Activated CD8-positive, alpha-beta memory T cell treated with anti-CD3 and anti-CD28 coated beads, Interleukin-2, amount 10 ng/mL, durations not matched to agents 7 days and 5 days (primary cell): ENCODE measurements at places on chromosomes 13 and 19. TPM values are rescaled to one million over a fixed set of nuclear protein-coding genes. Genes with fewer than 3 reads are reported as not detected.

DNA sequence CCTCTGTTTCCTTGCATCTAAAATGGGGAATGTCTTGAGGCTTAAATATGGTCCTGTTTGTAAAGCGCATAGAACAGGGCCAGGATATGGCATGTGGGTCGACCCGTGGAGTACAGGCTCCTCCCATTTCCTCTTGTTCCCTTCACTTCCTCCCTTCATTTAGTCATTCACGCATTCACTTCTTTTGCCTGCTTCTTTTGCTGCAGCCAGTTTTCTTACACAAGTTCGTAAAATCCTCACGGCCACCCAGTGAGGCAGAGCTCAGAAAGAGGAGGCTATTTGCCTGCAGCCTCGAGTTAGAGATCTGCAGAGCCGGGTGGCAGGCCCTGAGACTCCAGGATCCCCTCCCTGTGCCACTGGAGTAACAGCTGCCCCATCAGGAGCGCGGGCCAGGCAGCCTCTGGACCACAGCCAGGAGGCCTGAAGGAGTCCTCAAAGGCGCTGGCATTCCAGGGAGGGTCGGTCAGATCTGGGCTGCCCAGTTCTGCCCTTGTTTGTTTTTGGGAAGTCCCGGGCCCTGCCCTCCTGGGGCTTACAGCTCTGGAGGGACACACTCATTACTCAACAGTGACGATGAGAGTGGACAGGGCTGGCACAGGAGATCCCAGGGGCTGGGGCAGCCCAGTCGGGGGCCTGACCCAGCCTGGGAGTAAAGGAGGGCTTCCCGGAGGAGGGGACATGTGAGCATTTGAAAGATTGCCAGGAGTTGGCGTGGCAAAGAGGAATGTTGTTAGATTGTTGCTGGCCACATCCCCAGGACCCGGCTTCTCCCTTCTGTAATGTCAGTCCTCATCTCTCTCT, 4.6 kb downstream of the PPP5C start:
- peaks cover 69% of the 10 kb centered on the region for H3K4me1 ChIP-seq
- H3K36me3 ChIP-seq = peaks cover 39% of the 10 kb centered on the region
- DNase-seq = peak; percentile 67
- H3K27ac ChIP-seq = peak overlapping the region; percentile 99
- H3K4me3 ChIP-seq = peak overlapping the region; percentile 78

DNA sequence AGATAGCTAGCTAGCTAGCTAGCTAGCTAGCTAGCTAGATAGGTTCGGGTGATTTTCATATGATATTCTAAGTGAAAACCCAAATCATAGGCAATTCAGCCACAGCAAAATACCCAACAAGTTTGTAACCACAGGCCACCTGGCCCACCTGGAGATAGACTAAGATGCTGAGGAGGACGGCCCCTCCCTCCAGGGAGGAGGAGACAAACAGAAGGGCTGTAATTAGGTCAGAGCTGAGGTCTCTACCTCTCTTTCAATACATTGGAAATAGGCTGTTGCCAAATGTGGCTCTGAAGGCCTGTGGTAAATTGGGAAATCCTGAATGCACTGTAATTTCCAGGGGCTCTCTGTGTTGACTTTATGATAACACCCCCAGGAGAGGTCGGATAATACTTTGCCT, 382.2 kb downstream of the FGF9 start:
- DNase-seq = no peak
- no peak overlapping the region for H3K4me3 ChIP-seq
- no peaks in the 10 kb centered on the region for H3K36me3 ChIP-seq
- no peaks in the 10 kb centered on the region for H3K27me3 ChIP-seq
- H3K4me1 ChIP-seq = peaks cover 22% of the 10 kb centered on the region
- H3K27ac ChIP-seq = no peak overlapping the region

DNA sequence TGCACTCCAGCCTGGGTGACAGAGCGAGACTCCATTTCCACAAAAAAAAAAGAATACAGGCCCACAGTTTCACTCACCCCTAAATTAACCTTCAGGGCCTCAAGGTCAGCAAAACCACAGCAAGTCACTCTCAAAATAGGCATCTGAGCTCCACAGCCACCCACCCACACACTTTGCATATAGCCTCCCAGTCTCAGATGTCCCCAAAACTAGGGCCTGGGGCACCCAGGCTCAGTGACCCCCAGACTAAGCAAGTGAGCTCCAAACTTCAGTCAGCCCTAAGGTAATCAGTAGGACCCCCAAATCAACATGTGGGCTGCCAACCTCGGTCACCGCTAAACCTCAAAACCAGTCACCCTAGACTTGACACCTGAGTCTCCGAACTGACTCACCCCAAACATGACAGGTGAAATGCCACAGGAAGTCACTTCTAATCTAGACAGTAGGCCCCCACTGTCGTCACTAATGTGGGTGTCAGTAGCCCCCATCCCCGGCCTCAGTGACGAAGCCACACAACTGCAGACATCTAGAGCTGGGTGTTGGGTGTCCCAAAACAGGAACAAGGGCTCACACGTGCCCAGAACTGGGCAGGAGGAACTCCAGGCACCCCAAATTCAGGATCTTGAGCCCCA, 13.9 kb downstream of the RABAC1 start:
- peak overlapping the region; percentile 43 for H3K4me3 ChIP-seq
- H3K27ac ChIP-seq = peak overlapping the region; percentile 91
- H3K4me1 ChIP-seq = peaks cover 52% of the 10 kb centered on the region

- peaks cover 1% of the 10 kb centered on the region for H3K36me3 ChIP-seq
- H3K4me1 ChIP-seq = peaks cover 18% of the 10 kb centered on the region
- no peak overlapping the region for H3K4me3 ChIP-seq
- no peak for DNase-seq
Observed at GRCh38 chr13:110344320-110344719, 37.2 kb downstream of the COL4A2 start.

DNA sequence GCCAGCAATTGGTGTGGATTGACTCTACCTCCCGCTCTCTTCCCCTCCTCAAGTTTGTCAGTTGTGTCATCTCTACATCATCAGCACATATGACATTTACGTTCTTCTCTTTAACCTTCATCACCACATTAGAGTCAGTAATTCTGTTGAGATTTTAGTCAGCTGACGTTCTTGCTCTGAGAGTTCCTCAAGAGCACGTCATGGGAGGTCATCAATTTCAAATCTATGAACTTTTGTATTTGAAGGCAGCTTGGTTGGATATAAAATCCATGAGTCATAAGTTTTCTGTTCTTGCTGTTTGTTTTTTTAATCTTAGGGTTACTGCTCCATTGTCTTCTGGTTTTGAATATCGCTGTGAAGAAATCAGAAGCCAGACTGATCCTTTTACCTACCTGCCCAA, 21.8 kb upstream of the ARGLU1 start:
- peaks cover 6% of the 10 kb centered on the region for H3K36me3 ChIP-seq
- H3K27ac ChIP-seq = no peak overlapping the region
- peaks cover 9% of the 10 kb centered on the region for H3K27me3 ChIP-seq
- no peak for DNase-seq
- H3K4me1 ChIP-seq = peaks cover 2% of the 10 kb centered on the region

- peaks cover 9% of the 10 kb centered on the region for H3K27me3 ChIP-seq
- no peaks in the 10 kb centered on the region for H3K36me3 ChIP-seq
- H3K4me1 ChIP-seq = no peaks in the 10 kb centered on the region
- H3K4me3 ChIP-seq = no peak overlapping the region
- DNase-seq = no peak
- no peak overlapping the region for H3K27ac ChIP-seq
Observed at GRCh38 chr19:38204096-38204495, 19.9 kb downstream of the DPF1 start.

GRCh38 chr13:113192902-113193301, 15.6 kb downstream of the PCID2 start:
- H3K36me3 ChIP-seq = peaks cover 46% of the 10 kb centered on the region
- DNase-seq = no peak
- H3K4me1 ChIP-seq = peaks cover 13% of the 10 kb centered on the region
- H3K27me3 ChIP-seq = no peaks in the 10 kb centered on the region
- no peak overlapping the region for H3K4me3 ChIP-seq
- peak overlapping the region; percentile 18 for H3K27ac ChIP-seq

DNA sequence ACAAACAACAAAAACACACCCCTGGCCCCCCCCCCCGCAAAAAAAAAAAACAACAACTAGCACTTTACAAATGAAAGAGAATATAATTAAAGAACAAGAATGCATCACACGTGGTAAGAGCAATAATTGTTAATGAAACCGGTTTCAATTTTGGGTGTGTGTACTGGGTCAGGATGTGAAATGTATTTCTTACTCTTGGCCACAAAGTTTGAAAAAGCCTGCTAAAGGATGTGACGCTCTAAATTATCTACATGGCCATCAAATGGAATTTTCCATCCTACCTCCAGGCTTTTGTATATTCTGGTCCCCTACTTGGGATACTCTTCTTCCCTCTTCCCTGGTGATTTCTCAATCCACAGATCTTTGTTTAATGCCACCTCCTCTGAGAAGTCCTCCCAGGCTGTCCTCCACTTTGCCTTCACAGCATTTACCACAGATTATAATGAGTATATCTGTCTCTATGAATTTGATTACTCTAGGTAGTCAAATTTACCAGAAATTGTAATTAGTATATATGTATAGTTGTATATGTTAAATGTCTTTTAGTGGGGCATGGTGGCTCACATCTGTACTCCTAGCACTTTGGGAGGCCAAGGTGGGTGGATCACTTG, 2.1 kb downstream of the SARS2 start:
- peaks cover 61% of the 10 kb centered on the region for H3K4me1 ChIP-seq
- no peaks in the 10 kb centered on the region for H3K27me3 ChIP-seq
- H3K27ac ChIP-seq = peak overlapping the region; percentile 99
- peaks cover 27% of the 10 kb centered on the region for H3K36me3 ChIP-seq
- peak overlapping the region; percentile 86 for H3K4me3 ChIP-seq
- no peak for DNase-seq

- no peak overlapping the region for H3K4me3 ChIP-seq
- peaks cover 17% of the 10 kb centered on the region for H3K36me3 ChIP-seq
- peaks cover 44% of the 10 kb centered on the region for H3K4me1 ChIP-seq
- H3K27ac ChIP-seq = peak overlapping the region; percentile 87
- peaks cover 17% of the 10 kb centered on the region for H3K27me3 ChIP-seq
- peak; percentile 80 for DNase-seq
Observed at GRCh38 chr13:111011899-111012298, 97.0 kb upstream of the ANKRD10 start.

DNA sequence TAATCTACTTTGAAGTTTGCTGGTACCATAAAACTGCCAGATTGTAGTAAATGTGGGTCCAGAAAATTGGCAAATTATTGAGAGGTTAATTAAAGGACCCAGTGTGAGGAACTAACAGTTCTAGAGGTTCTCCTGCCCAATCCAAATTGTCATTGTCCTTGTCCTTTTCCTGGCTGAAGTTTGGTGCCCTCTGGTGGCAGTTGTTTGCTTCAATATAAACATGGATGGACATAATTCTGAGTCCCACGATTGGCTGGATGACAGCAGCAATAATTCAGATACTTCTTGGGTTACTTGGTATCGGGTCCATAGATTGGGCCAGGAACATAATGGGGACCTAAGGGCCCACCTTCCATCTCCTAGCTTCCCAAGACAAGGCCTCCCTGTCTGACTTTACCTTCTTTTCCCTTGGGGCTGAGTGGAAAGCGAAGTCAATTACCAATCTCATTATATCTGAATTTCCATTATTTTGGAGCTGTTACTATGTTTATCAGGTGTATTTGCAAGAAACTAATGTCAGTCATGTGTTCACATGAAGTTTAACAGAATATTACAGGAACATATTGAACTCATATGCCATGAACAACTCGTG, 33.8 kb upstream of the GARRE1 start:
- H3K4me3 ChIP-seq = no peak overlapping the region
- H3K4me1 ChIP-seq = peaks cover 47% of the 10 kb centered on the region
- peak; percentile 74 for DNase-seq
- H3K36me3 ChIP-seq = peaks cover 65% of the 10 kb centered on the region

GRCh38 chr19:2478756-2479555, 3.0 kb downstream of the GADD45B start:
- peaks cover 21% of the 10 kb centered on the region for H3K4me1 ChIP-seq
- peak overlapping the region; percentile 91 for H3K27ac ChIP-seq
- DNase-seq = peak; percentile 83
- peaks cover 28% of the 10 kb centered on the region for H3K36me3 ChIP-seq

GRCh38 chr13:42255886-42256285, 16.1 kb upstream of the AKAP11 start:
- H3K36me3 ChIP-seq = no peaks in the 10 kb centered on the region
- H3K4me1 ChIP-seq = peaks cover 5% of the 10 kb centered on the region
- H3K27ac ChIP-seq = no peak overlapping the region
- no peaks in the 10 kb centered on the region for H3K27me3 ChIP-seq
- no peak overlapping the region for H3K4me3 ChIP-seq

GRCh38 chr13:35157143-35157755, 215.2 kb downstream of the NBEA start:
- H3K27ac ChIP-seq = no peak overlapping the region
- peaks cover 4% of the 10 kb centered on the region for H3K4me1 ChIP-seq
- H3K4me3 ChIP-seq = no peak overlapping the region
- no peaks in the 10 kb centered on the region for H3K27me3 ChIP-seq
- H3K36me3 ChIP-seq = no peaks in the 10 kb centered on the region

DNA sequence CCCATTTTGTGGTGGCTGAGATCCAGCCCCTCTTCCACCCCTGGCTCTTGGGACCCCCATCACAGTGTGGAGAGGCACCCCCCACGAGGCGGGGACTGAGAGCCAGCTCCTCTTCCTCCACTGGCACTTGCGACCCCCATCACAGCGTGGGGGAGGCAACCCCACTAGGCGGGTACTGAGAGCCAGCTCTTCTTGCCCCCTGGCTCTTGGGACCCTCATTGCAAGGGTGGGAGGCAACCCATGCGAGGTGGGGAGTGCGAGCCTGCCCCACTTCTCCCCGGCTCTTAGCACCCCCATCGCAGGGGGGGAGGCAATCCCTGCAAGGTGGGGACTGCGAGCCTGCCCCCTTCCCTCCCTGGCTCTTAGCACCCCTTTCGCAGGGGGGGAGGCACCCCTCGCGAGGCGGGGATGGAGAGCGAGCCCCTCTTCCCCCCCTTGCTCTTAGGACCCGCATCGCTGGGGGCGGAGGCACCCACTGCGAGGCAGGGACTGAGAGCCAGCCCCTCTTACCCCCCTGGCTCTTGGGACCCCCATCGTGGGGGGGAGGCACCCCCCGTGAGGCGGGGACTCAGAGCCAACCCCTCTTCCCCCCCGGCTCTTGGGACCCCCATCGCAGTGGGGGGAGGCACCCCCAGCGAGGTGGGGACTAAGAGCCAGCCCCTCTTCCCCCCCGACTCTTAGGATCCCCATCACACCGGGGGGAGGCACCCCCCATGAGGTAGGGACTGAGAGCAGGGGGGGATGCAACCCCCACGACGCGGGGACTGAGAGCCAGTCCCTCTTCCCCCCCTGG, 364.6 kb upstream of the SPRY2 start:
- DNase-seq = no peak
- no peak overlapping the region for H3K4me3 ChIP-seq

Gene CRTC1
- 6.4 TPM for total RNA-seq

Gene BSPH1
- not detected for total RNA-seq

Gene FAM216B
- total RNA-seq = not detected
